ENCODE measurements at places on chromosomes 1 and 21. TPM values are rescaled to one million over a fixed set of nuclear protein-coding genes. Genes with fewer than 3 reads are reported as not detected.
A peak's percentile ranks its signal among the peaks of the same experiment; 100 is the strongest.

GRCh38 chr1:12359359-12360133, 129.7 kb downstream of the VPS13D start:
- peaks cover 5% of the 10 kb centered on the region for H3K4me1 ChIP-seq
- H3K4me3 ChIP-seq = no peak overlapping the region
- DNase-seq = no peak
- H3K36me3 ChIP-seq = peaks cover 56% of the 10 kb centered on the region
- H3K27ac ChIP-seq = no peak overlapping the region

GRCh38 chr1:18900303-18900841, 2.0 kb downstream of the ALDH4A1 start:
- H3K36me3 ChIP-seq = no peaks in the 10 kb centered on the region
- DNase-seq = peak; percentile 23
- H3K4me1 ChIP-seq = peaks cover 35% of the 10 kb centered on the region
- no peak overlapping the region for H3K27ac ChIP-seq
- no peak overlapping the region for H3K4me3 ChIP-seq
- H3K27me3 ChIP-seq = peaks cover 2% of the 10 kb centered on the region

GRCh38 chr1:107820801-107821200, 144.2 kb downstream of the VAV3 start:
- DNase-seq = no peak
- no peaks in the 10 kb centered on the region for H3K27me3 ChIP-seq
- H3K4me3 ChIP-seq = no peak overlapping the region
- no peak overlapping the region for H3K27ac ChIP-seq

- H3K4me1 ChIP-seq = peaks cover 55% of the 10 kb centered on the region
- peaks cover 31% of the 10 kb centered on the region for H3K36me3 ChIP-seq
- DNase-seq = no peak
- peak overlapping the region; percentile 95 for H3K4me3 ChIP-seq
These were observed 26.7 kb upstream of the A3GALT2 start for GRCh38 chr1:33347650-33347992.

DNA sequence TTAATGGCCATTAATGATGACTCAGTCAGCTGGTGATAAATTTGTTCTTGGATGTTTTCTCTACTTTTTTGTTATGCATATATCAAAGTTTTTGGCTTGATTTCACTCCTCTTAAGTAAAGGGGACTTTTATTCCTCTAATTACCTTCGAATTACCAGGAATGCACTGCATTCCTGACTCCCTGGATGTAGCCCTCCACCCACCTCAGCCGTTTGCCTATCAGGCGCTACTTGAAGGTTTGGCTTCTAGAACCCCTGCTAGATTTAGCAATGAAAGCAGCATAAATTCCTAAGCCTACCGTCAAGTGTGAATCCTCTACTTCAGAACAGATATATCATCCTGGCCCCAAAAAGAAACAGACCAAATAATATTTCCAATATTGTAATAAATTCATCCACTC, 387.8 kb upstream of the ADGRL2 start:
- H3K4me3 ChIP-seq = no peak overlapping the region
- H3K27me3 ChIP-seq = no peaks in the 10 kb centered on the region
- H3K4me1 ChIP-seq = no peaks in the 10 kb centered on the region
- H3K36me3 ChIP-seq = no peaks in the 10 kb centered on the region

GRCh38 chr1:26694638-26695355, 1.0 kb upstream of the ARID1A start:
- peak overlapping the region; percentile 88 for H3K4me3 ChIP-seq
- DNase-seq = peak; percentile 41
- peaks cover 34% of the 10 kb centered on the region for H3K4me1 ChIP-seq

DNA sequence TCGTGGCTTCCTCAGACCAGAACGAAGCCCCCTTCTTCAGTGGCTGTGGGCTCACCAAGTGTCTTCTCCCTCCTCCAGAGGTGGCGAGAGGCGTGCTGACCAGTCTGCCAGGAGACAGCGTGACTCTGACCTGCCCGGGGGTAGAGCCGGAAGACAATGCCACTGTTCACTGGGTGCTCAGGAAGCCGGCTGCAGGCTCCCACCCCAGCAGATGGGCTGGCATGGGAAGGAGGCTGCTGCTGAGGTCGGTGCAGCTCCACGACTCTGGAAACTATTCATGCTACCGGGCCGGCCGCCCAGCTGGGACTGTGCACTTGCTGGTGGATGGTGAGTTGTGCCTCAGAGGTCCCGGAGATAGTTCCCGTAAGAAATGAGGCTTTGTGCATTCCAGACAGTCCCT, 24.0 kb downstream of the IL6R start:
- H3K4me3 ChIP-seq = no peak overlapping the region
- no peak for DNase-seq
- no peak overlapping the region for H3K27ac ChIP-seq
- peaks cover 4% of the 10 kb centered on the region for H3K27me3 ChIP-seq
- peaks cover 18% of the 10 kb centered on the region for H3K4me1 ChIP-seq
- H3K36me3 ChIP-seq = no peaks in the 10 kb centered on the region

DNA sequence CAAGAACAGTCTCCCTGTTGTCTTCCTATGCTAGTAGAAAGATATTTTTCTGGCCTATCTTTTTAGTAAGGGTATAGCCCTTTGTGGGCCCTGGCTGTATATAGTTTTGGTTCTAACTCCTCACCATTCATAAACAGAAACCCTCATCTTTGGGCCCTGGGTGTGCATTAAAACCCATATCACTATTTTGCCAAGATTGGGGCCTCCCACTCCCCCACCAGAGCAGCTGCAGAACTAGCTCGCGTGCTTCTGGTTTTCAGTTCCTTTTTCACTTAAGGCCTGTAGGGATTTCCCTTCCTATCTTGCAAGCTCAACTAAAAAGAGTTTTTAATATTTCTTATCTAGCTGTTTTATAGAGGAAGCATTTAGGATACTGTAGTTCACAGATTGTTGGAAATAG, 106.4 kb downstream of the RGL1 start:
- no peak overlapping the region for H3K27ac ChIP-seq
- no peak overlapping the region for H3K4me3 ChIP-seq
- H3K4me1 ChIP-seq = peaks cover 5% of the 10 kb centered on the region
- H3K36me3 ChIP-seq = no peaks in the 10 kb centered on the region
- no peaks in the 10 kb centered on the region for H3K27me3 ChIP-seq

DNA sequence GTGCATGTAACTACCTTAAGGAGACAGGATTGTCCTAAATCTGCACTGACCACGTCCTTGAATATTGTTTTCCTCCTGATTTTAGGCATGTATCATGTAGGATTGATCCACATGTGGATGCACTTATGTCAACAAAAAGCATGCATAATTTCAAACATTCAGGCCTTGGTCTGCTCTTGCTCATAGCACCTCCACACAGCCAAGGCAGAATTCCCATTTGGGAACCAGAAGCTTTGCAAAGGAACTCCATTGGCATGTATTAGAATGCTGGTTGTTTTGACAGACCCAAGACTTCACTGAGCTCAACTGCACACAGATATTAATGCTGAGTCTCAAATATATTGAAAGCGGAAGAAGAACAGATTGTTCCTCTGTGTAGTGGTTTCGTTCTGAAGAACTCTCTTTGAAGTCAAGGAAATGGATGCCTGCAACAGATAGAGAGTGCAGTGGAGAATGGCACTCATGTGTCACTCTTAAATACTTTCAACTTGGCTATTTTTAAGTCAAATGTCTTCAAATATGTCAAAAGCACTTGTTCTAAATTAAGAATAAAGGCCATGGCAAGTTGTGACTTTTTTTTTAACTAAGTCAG, 387.6 kb downstream of the LTN1 start:
- DNase-seq = peak; percentile 22
- peak overlapping the region; percentile 42 for H3K4me3 ChIP-seq
- H3K27me3 ChIP-seq = no peaks in the 10 kb centered on the region
- peak overlapping the region; percentile 83 for H3K27ac ChIP-seq

DNA sequence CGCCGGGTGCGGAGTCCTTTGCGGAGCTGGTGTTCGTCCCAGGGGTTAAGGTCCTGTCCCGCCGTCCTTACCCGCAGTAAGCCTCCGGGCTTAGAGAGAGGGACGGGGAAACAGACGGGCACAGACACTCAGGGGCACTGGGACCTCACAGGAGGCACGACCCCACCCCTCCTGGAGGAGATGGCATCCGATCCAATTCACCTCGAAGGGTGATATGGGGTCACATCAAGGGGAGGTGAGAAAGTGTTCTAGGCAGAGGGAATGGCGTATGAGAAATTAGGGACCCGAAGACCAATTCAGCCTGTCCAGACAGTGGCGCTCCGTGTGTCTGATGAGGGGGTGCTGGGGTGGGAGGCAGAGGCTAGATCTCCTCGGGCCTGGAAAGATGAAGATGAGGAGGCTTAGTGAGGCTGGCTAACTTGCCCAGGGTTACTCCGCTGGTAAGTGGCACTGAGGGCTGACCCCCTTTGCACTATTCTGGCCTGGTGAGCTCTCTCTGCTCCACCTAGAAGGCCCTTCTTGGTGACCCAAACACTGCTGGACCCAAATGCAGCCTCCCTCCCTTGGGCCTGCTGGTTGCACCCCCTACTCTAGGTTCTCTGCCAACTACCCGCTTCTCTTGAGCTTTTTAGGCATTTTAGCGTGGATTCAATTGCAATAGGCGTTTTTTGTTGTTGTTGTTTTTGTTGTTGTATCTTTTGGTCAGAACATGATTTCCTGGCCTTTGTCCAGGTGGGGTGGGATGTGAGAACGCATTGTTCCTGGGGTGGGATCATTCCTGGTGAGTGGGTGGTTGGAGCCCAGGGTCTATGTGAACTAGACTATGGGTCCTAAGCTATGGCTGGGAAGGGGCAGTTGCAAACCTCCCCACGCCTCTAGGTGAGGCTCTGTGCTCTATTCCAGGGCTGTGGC, 12.3 kb downstream of the BTBD19 start:
- peak overlapping the region; percentile 92 for H3K4me3 ChIP-seq
- no peaks in the 10 kb centered on the region for H3K27me3 ChIP-seq
- peak overlapping the region; percentile 100 for H3K27ac ChIP-seq
- no peak for DNase-seq

DNA sequence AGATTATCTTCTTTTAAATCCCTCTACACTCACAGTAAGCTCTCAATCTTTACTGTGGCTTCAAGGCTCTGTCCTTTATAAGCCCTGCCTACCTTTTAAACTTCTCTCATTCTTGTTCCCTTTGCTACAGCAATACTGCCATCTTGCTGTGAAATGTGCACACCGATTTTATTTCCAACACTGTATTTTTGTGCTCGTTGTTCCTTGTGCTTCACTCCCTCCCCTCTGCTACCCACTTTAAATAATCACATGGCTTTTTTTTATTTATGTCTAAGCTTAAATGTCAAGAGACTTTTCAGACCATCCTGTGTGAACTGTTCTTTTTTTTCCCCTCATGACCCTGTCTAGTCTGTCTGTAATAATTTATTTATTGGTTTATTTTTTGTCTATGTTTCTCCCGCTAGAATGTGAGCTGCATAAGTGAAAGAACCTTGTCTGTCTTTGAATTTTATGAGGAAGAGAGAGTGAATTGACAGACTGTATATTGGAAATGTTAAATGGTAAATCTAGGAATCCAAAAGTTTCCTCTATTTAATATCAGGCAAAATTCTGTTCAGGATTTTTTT, 45.7 kb downstream of the ABCD3 start:
- no peak overlapping the region for H3K4me3 ChIP-seq
- H3K27me3 ChIP-seq = no peaks in the 10 kb centered on the region
- no peaks in the 10 kb centered on the region for H3K4me1 ChIP-seq
- peaks cover 10% of the 10 kb centered on the region for H3K36me3 ChIP-seq

DNA sequence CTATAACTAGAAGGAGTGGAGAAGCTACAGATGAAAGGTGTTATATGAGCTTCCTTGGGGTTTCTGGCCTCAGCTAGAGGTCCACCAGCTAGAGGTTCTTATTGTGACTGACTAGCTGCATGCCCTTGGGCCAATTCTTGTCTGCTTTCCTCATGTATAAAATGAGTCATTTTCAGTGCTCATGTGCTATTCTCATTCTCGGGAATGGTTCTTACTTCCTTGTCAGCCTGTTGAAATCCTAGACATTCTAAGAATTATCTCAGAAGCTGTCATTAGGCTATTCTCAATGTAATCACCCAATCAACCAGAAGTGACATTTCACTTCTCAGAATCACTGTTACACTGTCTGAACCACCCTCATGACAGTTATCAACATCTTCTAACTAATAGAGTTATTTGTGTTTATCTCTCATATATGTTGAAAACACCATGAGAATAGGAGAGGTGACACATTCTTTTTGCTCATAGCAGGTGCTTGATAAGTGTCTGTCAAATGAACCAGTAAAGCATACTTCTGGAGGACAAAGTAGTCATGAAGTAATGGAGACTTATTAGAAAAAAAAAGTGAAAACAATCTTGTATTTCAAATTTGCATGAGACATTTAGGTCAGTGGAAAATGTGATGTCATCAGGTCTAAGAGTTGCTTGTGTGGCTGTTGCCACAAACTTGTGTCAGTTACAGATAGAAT, 122.8 kb upstream of the IVNS1ABP start:
- DNase-seq = peak; percentile 72
- peaks cover 36% of the 10 kb centered on the region for H3K4me1 ChIP-seq
- no peak overlapping the region for H3K27ac ChIP-seq
- peaks cover 32% of the 10 kb centered on the region for H3K36me3 ChIP-seq

DNA sequence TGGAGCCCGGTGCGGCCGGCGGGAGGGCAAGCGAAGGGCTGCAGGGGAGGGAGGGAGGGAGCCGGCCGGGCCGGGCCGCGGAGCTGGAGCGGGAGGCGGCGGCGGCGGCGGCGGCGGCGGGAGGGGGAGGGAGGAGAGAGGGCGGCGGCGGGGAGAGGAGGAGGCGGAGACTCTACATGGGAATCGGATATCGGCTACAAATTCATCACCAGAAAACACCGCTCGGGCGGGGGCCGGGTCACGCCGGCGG, at the start of gene AKT3:
Gene AKT3 (minus strand): TSS at position 42 of the 250 bp plus-strand sequence. CDS start 7,073 bp downstream, outside the sequence.
- H3K4me1 ChIP-seq = peaks cover 27% of the 10 kb centered on the region
- H3K36me3 ChIP-seq = peaks cover 5% of the 10 kb centered on the region
- no peak for DNase-seq
- peak within 1 kb of the TSS; percentile 86 for H3K4me3 ChIP-seq

Gene UBIAD1
- total RNA-seq = 30.8 TPM

Gene OR2G3
- total RNA-seq = not detected

Gene LIPI
- total RNA-seq = not detected
